ENCODE measurements at places on chromosomes 4 and X.

DNA sequence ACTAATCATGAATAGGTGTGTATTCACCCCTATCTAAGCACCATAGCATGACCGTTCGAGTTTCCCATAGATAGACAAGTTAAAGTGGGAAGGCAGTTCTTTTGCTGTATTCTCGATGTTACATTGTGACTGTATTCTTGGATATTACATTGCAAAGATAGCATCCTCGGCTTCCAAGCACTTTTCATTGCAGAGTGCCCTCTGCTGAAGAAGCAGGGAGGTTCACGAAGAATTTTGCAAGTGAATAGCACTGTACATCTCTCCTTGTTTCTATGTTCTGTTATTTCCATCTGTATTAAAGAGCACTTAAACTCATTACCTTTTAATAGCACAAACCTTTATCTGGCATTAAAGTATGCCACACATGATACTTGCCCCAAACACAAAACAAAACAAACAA, 426.7 kb upstream of the ARX start:
- no peak for DNase-seq

DNA sequence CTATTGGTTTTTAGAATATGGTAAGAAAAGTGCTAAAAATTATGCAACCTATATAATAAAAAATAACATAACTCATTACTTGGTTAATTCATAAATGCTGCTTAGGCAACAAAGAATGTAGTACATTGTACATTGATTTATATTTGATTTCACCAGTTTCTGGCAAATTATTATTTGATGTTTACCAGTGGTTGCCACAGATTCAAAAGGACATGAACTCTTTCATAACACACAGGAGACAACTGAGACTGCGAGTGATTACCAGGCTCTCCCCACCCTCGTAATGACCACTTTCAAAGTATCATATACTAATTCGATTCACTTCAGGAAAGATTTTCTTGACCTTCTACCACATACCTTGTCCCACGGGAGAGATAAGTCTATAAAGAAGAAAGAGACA, 158.5 kb downstream of the NR3C2 start:
- DNase-seq = no peak

DNA sequence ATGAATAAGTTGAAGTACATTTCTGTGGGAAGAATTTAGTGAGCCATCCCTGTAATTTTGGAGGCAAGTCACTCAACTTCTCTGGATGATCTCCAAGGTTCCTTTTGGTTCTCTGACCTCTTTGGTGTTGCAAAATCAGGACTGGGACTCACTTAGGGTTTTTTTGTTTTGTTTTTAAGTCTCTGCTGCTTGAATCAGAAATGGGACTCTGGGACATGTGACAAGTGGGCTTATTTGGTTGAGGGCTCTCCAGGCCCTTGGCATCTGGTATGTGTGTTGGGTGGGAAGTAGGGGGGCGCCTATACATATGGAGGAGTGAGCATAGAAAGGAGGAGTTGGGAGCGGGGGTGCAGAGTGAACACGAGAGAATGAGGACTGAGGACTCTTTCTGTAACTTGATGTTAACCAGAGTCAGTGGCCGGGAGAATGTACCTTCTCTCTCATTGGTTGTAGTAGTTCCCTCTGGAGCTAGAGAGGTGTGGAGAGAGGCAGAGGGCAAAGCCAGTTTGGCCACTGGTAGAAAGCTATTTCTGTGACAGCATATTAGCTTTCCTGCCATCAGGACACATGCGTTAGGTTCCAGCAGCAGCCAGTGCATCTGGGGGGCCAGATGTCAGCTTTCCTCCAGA, 1.9 kb downstream of the ARHGAP10 start:
- no peak for DNase-seq

GRCh38 chr4:140095694-140096482, 58.1 kb downstream of the MAML3 start:
- peak; percentile 50 for DNase-seq

- no peak for DNase-seq
Measured at GRCh38 chr4:168790898-168791297, 219.2 kb downstream of the CBR4 start.

- DNase-seq = no peak
Measured at GRCh38 chr4:157271166-157271869, 50.8 kb downstream of the GRIA2 start.

DNA sequence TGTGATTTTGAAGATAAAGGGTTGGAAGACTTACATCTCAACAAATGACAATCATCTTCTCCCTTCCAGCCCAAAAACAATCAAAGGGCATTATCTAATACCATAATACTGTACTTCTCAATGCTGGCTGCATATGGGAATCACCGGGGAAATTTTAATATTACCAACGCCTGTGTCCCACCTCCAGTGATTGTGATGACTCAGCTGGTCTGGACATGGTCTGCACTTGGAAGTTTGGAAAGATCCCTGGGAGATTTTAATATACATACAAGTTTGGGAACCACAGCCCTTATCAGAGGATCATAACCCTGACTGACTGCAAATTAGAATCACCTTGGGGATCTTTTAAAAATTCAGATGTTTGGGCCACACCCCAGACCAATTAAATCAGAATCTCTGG, 29.9 kb downstream of the ARL13A start:
- no peak for DNase-seq

DNA sequence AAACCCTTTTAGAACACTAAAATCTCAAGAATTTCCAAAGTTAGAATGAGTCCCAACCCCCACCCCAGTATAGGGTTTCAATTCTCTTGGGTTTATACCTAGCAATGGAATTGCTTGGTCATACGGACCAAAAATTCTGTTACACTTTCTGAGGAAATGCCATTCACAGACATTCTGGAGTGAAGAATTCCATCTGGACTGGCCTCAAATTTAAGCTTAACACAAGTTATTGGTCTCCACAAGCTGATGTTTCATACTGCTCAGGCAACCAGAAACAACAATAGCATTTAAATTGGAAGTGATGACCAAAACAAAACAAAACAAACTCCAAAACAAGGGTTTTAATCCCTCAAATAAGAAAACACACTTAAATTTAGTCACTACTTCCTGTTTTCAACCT, 51.1 kb downstream of the GPC4 start:
- DNase-seq = no peak

DNA sequence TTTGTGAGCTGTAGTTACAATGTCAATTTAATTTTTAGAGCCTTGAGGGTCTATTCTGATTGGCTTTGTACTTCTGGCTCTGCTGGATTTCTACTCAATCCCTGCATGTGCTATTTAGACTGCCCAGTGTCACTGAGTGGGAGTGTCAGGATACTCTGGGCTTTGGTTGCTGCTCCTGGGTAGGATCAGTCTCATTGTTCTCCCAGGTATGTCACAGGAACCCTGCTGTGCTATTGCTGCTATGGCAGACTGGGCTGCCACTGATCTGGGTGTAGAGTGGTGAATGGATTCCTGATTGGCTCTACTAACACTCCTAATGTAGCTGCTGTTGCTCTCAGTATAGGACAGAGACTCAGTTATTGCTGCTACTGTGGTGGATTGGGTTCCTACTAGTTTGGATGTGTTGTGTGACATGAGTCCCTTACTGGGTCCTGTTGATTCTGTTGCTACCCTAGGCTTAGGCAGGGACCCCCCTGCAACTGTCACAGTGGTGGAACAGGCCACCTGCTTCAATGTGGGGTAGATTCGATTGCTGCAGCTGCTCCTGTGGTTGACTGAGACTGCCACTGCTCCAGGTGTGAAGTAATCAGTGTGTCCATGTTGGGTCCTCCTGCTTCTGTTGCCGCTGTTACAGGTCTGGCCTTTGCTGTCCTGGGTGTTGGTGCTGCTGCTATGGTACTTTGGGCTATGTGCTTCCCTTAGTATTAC, 707.8 kb upstream of the AMOT start:
- no peak for DNase-seq

DNA sequence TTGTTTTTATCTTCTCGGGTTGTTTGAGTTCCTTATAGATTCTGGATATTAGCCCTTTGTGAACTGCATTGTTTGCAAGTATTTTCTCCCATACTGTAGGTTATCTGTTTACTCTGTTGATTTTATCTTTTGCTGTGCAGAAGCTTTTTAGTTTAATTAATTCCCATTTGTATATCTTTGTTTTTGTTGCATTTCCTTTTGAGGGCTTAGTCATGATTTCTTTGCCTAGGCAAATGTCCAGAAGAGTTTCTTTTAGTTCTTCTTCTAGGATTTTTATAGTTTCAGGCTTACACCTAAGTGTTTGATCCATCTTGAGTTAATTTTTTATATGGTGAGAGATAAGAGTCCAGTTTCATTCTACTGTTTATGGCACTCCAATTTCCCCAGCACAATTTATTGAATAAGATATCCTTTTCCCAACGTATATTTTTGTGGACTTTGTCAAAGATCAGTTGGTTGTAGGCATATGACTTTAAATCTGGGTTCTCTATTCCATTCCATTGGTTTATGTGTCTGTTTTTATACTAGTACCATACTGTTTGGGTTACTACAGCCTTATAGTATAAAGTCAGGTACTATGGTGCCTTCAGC, 54.3 kb downstream of the EGF start:
- DNase-seq = no peak

DNA sequence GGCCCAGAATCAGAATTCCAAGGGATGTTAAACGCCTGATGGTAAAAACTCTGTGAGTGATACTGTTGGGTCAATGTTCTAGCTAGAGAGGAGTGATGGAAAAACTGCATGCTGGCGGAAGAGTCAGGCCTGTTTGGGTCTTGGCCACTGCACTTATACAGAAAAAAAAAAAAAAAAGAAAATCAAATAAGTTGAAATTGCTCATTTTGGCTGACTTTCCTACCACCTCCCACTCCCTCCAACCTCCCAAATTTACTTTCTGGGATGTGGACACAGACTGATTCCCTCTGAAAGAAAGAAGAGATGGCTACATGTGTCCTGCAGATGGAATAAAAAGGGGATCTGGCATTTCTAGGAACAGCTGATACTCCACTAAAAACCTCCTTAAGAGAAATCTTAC, 234.1 kb upstream of the GIMD1 start:
- no peak for DNase-seq

DNA sequence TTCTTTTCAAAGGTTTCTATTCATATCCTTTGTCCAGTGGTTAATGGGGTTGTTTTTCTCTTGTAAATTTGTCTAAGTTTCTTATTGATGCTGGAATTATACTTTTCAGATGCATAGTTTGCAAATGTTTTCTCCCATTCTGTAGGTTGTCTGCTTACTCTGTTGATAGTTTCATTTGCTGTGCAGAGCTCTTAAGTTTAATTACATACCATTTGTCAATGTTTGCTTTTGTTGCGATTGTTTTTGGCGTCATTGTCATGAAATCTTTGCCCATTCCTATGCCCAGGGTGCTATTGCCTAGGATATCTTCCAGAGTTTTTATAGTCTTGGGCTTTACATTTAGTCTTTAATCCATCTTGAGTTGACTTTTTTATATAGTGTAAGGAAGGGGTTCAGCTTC, 21.2 kb upstream of the UGT8 start:
- DNase-seq = no peak

DNA sequence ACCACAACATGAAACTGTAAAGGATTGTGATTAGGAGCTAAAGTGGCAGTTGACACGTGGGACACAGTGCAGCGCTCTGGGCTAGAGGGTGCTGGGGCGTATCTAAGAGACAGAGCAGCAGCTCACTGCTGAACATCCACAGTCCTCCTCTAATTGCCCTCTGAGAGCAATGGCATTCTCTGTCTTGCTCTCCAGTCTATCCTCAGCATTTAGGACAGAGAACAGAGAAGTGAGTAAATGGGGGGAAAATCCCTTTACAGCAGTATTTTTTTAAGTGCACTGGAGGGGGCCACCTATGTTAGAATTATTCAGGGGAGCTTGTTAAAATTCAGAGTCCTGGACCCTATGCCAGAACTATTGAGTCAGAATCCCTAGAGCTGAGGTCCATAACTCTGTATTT, 4.2 kb upstream of the TMEM154 start:
- DNase-seq = no peak

DNA sequence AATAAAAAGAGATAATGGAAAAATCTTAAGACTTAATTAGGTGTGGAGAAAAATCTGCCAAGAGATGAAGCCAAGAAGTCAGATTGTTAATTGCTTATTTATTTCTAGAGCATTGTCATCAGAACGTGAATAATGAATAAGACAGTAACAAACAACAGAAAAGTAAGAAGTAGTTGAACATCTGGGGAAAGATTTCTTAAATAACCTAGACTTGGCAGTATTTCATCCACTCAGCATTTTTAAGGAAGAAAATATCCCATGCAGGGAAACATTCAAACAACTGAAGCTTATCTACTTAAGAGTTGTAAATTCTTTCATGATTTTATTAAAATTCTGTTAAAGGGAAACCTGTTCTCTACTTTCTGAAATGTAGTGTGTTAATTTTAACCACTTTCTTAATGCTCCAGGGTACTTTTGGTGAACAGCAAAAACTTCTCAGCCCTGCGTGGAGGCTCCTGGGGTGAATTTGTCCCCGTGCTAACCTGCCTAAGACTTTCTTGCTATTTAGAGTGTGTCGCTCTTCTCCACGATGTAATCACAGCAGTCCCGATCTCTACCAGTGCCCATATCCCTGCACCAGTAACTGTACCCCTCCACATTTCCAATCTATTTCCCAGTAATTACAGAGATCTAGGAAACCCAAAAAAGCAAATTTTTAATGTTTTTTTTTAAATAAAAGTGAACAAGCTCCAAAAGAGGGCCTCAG, 124.6 kb downstream of the CORIN start:
- no peak for DNase-seq

DNA sequence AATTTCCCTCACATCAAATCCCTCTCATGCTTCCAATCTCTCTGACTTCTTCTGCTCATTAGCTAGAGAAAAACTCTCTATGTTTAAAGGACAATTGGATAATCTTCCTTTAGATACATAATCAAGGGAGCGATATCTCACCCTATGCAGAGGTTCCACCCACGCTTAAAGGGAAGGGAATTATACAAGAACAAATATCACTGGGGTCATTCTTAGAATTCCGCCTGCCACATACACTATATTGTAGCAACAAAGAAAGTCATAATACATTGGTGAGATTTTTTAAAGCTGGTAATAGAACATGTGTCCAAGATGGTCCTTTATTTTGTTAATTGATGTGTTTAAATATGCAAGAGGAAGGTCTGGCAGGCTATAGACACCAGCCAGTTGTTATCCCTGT, 31.5 kb downstream of the NKX6-1 start:
- DNase-seq = no peak

DNA sequence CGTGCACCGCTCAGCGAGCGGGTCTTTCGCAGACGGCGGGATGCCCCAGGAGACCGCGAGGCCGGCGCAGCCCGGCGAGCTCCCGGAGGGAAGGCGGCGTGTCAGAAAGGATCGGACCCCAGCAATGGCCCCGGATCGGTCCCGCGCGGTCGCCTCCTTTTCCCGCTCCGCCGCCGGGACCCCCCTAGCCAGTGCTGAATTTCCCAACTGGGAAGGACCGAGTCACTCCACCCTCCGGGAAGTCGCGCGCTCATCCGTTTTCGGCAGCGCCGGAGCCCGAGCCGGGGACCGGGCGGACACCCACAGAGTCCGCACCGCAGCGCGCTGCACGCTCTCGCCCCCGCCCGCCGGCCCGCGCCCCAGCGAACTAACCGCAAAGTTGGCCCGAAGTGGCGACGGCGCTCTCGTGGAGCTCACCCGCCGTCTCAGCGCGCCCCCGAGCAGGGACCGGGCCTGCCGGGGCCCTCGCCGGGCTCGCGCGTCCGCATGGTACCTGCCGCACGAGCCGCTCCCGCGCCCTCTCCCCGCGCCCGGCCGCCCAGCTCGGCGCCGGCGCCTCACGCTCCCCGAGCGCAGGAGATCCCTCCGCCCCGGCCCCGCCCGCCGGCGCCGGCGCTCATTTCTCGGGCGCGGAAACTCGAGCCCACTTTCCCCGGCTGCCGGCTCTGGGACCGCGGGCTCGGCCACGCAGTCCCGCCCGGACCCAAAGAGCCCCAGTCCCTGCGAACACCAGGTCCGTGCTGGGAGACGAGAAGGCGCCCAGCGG, at the start of gene FAT1:
FAT1 (minus strand) TSS at position 565 of the 766 bp plus-strand sequence. CDS start 14,029 bp downstream, outside the sequence.
- DNase-seq = no peak

- no peak for DNase-seq
Measured at GRCh38 chr4:143438710-143439109, 74.8 kb upstream of the SMARCA5 start.
